ENCODE measurements at places on chromosomes 7 and 10. TPM values are rescaled to one million over a fixed set of nuclear protein-coding genes. Genes with fewer than 3 reads are reported as not detected.
A peak's percentile ranks its signal among the peaks of the same experiment; 100 is the strongest.

- no peak for DNase-seq
Measured at GRCh38 chr7:106521541-106521940, 139.4 kb downstream of the CCDC71L start.

DNA sequence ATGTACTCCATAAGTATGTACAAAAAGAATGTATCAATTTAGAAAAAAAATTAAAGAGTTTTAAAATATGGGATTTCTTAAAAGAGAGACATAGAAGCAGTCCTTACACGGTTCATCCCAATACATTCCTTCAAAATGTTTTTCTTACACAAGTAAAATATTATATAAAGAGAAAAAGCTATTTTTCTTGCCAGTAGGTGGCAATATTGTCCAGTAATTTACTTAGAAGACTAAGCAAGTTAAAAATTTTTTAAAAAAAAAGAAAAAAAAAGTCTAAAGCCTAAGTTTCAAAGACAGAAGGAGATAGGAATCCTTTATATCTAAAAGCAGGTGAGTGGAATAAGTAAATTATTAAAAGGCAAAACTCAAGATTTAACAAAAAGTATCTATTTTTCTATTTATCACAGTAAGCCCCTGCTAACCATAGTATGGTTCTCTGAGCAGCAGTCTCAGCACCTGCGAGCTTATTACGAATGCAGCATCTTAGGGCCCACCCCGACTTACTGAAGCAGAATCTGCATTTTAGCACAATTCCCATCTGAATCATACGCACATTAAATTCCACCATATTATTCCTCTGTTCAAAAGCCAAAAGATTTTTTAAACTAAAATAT, 240.6 kb downstream of the DGKI start:
- no peak for DNase-seq

Gene ERCC6
- total RNA-seq = 22.1 TPM

GRCh38 chr7:35316549-35316948, 62.6 kb upstream of the TBX20 start:
- DNase-seq = no peak

GRCh38 chr10:8063935-8064334, 9.4 kb downstream of the GATA3 start:
- DNase-seq = no peak

DNA sequence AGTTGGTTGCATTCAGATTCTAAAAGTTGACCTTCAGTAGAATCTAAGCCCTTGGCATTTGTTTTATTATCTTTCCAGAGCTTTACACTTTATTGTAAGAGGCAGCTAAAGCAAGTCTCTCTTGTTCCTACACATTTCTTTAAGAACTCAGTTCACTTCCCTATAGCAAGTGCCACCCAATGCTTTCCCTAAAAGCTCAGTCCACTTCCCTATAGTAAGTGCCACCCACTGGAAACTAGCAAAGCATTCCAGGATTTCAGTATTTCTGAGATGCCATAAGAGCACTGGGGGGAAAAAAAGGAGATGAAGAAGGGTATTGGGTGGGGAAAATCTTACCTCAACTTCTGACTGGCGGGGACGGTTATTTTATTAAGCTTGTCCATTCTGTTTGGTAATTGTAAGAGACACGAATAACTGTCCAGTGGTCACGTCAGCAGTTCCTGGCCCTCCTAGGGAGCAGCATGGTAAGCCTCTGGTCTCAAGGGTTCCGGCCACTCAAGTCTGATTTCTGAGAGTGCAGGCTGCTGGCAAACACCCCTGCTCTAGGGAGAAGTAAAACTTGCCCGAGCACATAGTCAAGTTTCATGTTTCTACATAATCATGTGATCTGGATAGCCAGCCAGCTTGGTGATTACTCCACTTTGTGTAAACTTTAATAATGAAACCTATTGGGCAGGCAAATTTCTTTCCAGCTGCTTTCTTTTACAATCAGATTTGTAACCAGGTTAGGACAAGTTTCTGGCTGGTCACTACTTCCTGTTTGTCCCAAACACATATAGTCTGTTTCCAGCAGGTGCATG, at the start of gene BLNK:
Gene BLNK (minus strand): TSS at position 554 of the 800 bp plus-strand sequence. CDS start 171 bp downstream, at position 383.
- DNase-seq = no peak

Gene TMEM225B
- total RNA-seq = 0.70 TPM

DNA sequence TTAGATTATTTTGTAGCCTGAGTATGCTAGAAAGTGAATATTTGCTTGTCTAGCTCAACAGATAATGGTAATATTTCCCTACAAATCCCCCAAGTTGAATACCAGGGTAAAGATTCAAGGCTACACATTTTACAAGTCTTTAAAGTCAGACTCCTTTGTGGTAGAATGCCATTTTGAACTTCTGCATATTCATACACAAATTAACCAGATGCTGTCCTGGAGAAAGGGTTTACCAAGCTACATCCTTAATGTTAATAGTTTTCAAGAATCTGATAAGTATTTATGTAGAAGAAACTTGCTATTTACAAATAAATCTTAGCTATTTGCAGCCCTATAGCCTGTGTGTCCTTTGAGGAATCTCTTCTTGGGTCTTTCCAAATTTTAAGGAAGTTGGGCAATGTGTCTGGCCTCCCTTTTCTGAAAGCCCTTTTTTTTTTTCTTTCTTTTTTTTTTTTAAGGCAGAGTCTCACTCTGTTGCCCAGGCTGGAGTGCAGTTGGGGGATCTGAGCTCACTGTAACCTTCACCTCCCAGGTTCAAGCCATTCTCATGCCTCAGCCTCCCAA, 82.6 kb downstream of the CPEB3 start:
- no peak for DNase-seq

Gene CCL24
- total RNA-seq = not detected

DNA sequence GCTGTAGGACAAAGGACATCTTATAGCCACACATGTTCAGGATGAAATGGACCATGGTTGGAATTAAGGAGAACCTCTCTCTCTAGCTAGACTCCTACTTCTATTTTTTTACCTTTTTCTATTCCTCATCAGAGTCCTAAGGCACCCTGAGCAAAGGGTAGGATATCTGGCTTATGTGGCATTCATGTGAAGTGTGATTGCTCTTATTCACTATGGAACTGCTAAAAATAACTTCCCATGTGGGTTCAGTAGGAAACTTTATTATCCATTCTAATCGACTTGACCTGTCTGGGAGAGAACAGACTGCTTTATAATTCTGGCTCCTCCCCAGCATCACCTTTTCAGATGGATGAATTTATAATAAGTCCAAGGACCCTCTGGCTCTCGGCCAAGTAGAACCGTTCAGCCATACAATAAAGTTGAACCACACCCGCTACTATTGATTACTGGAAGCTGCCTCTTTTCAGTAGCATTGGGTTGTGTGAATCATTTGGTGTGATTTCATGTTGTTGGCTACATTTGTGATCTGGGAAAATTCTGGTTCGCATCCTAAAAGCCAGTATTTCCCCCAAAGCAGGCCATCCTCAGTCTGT, 117.5 kb downstream of the NRF1 start:
- no peak for DNase-seq

GRCh38 chr7:140165422-140165821, 11.4 kb downstream of the KDM7A start:
- DNase-seq = no peak

- no peak for DNase-seq
Measured at GRCh38 chr10:112525200-112525599, 78.2 kb downstream of the VTI1A start.

GRCh38 chr10:93746844-93747284, 10.9 kb upstream of the LGI1 start:
- no peak for DNase-seq

Gene EBF3
- total RNA-seq = not detected

DNA sequence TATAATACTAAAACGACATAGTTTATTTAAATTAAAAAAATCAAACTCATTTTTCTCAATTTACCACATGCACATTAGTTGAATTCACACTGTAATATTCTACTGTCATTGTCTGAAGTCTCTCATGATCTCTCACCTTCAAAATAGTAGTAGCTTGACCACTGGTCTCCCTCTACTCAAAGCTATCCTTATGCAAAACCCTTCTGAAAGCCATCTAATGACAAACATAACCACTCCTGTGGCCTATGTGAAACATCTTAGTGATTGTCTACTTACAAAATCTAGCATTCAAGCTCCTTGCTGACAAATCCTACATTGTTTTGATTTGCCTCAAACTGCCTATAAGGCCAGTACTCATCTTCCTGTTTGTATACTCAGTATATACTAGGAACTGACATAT, 606.0 kb upstream of the GHITM start:
- DNase-seq = no peak

DNA sequence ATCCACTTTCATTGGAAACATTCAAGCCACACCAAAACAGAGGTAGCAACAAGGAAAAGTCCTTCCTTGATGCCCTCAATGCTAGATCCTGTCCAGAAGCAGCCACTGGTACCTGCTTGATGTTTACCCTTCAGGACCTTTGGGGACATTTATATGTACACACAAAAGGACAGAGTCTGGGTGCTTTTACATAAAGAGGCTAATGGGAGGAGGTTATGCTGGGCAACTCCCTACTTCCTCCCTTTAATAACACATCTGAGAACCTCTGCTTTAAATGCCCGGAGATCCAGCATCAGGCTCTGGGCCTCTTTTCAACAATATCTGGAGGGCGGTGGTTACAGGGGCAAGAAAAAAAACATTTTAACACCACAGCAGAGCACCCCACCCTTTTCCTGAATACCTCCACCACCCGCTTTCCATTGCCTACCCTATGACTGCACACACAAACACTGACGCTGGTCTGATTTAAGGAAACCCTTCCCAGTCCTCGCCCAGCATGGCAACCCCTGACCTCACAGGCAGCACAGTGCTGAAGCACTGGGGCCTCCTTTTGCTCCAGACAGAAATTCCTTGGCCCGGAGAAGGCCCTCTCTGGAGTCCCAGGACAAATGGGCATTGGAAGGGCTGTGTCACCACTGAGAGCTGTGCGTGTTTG, 39.3 kb upstream of the DUSP5 start:
- DNase-seq = no peak

DNA sequence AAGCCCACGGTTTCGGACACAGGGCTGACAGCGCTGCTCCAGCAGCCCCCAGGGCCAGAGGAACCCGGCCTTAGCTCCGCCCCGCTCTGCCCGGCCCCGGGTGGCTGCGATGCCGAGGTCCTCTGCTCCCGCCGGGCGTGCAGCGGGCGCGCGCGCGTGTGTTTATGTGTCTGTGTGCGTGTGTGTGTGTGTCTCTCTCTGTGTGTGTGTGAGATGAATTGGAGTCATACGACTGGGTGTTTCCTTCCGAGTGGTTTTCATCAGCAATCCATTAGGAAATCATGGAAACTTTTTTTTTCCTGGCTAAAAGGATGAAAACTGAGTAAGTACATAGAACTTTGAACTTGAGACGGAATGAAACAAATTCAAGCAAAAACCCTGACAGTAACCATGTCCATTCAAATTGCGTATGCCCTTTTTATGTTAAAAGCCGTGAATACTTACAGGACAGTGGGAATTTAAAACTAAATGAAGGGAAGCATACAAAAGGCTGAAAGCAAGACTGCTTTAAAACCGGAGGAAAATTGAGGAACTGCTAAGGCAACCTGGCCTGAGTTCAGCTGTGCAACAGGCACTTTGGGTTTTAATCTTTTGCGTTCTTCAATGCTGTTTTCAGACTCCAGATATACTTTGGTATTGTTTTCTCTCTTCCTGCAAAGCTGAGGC, at the start of gene CPED1:
Gene CPED1 (plus strand): TSS at position 121 of the 666 bp plus-strand sequence. CDS start 911 bp downstream, outside the sequence.
- DNase-seq = peak; percentile 45

DNA sequence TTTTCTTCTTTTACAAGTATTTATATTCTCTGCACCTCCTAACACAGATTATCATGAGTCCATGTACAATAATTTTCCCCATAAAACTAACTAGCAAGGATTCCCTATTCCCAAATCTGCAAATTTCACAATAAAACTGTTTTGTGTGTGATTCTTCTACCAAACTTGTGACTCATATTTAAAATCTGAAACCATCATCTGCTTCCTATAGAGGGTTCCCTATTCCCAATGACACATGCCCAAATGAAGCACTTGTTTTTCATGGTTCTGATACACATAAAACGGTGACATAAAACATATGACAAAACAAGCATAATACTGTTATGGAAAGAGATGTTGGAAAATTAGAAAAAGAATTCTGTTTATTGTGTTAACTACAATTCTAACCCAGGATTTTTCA, 657.6 kb downstream of the PARD3 start:
- DNase-seq = no peak

DNA sequence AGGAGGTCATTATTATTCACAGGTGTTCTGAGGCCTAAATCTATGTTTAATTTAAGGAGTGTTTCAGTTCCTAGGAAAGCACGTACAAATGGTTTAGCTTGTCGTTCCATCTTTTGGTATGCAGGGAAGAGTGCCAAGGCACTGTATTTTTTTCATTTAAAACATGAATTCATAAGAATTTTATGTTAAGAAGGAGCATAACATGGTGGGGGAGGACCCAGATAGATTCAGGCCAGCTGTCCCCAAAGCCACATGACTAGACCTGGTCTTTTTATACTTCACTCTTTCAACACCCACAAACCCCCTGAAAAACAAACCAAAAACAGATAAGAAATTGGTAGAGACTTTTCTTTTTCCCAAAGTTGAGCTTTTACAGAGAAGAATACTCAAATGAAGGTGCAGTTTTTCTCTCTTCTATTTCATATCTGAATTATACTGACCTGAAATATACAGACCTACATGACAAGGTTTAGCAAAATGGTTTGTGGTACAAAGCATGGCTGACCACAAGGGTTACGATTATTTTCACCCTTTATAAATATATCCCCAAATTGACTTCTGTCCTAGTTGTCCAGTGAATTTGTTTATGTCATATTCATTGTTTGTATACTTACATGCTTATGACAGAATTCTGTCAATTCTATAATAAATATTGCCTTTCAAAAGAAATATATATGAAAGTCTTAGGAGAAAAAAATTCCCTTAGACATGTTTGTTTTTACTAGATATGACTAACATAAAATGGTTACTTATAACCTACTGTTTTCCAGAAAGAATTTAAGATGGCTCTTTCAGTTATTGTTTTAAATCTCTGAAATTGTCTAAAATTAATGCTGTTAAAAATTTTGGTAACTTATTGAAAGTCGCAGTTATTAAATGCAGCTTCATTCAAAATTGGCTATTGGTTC, 71.3 kb downstream of the AP3M1 start:
- DNase-seq = no peak

GRCh38 chr10:50469778-50470193, 154.0 kb downstream of the SGMS1 start:
- no peak for DNase-seq

- DNase-seq = no peak
Measured at GRCh38 chr10:72542396-72542815, 83.5 kb downstream of the MICU1 start.

Gene ZNF487
- 2.4 TPM for total RNA-seq

DNA sequence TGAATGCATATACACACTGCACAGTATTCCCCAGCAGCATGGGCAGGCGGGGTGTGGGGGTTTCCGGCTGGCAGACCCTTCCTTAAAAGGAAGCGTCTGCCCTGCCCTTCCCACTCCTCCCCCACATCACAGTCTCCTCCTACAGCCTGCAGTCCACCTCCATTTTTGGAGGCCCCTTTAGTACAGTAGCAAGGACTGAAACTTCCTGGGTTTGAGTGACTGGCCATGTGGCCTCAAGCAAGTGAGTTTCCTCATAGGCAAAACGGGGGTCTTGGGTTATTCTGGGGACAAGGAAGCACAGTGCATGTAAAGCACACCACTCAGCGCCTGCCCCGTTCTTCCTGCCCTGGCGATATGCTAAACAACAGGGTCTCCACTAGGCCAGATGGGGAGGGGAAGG, 62.1 kb upstream of the COL13A1 start:
- DNase-seq = no peak

GRCh38 chr10:97066877-97067555, 118.7 kb downstream of the SLIT1 start:
- no peak for DNase-seq

Gene JCAD
- total RNA-seq = 0.02 TPM
